SK-MEL-5 (cell line): ENCODE measurements at places on chromosomes 11 and 22.
A peak's percentile ranks its signal among the peaks of the same experiment; 100 is the strongest.

- DNase-seq: no peak
Observed at GRCh38 chr11:12303421-12304149, 73.8 kb upstream of the PARVA start.

DNA sequence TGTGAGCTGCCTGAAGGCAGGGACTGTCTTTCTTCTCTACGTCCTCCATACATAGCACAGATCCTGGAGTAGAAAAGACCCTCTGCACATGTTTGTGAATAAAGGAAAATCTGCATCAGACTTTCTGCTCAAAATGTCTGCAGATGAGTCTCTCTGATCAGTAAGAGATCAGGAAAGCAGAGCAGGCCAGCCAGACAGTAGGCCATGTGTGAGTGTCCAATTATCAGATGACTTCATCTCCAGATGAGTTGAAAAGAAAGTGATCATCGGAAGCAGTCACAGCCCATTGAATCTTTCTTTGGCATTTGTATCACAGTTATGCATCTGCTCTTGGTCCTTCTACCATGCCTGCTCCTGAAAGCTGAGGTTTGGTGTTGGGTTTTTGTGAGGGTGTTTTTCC lies 298.7 kb upstream of the NCAM1 start:
- DNase-seq: no peak

GRCh38 chr22:30763815-30764673 lies 69.4 kb downstream of the OSBP2 start:
- DNase-seq: peak; percentile 81

DNA sequence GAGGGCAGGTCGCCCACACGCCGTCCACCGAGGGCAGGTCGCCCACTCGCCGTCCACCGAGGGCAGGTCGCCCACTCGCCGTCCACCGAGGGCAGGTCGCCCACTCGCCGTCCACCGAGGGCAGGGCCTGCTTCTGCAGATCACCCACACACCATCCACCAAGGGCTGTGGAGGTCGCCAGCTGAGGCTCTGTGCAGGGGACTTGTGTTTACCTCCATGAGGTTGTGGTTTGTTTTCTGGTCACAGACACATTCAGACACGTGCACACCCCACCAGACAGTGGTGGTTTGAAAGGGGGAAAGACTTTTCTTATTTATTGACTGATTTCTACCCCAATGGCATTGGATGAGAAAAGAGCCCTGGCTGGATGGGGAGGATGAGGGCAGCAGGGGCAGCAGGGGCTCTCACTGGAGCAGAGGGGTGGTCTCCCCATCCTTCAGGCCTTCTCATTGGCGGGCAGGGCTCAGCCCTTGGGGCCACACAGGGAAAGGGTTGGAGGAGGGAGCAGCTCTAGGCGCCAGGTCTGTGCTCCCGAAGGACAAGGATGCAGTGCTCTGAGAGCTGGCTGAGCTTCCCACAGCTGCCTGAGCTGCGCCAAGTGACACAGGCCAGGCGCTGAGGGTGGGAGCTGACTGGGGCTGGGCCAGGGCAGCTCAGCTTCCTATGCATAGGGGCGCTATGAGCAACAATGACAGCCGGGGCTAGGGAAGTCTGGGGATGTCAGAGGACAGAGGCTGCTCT lies 252.6 kb upstream of the B3GAT1 start:
- no peak for DNase-seq

DNA sequence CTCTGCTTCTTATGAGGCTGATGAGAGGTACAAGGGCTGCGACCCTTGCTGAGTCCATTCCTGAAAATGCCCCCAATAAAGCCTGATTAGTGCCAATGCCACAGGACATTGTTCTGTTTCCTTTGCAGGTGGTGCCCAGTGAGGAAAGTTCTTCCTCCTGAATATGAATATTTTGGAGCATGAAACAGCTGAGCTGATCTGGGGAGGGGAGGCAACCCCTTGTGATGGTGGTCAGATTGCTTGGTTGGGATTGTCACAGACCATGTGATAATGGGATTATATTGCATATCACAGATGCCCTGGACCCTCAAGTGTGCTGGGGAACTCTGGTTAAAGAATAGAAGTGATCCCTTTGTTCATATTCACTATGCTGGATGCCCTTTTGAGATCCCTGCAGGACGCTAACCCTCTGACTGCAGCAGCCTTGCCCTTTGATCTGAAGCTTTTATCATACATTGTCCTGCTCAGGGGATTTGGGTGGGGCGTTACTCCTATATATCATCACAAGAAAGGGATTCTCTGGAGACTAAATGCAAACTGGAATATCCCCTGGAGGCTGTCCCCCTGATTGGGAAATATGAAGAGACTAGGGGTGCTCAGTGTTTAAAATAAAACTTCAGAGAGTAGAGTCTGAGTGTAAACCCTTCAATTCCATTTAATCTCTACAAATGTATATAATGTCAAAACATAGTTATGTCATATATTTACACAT lies 76.9 kb upstream of the TOP3B start:
- no peak for DNase-seq

DNA sequence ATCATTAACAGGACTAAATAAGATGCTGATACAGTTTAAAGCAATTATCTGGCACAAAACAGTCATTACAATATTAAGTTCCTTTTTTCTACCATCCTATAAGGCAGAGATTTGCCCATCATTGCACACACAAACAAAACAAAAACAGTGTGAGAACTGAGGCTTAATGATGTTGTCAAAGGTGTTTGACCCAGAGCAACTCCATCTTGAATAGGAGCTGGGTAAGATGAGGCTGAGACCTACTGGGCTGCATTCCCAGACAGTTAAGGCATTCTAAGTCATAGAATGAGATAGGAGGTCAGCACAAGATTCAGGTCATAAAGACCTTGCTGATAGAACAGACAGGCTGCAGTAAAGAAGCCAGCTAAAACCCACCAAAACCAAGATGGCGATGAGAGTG lies 33.2 kb downstream of the CTSC start:
- DNase-seq: no peak

- no peak for DNase-seq
Observed at GRCh38 chr11:44308256-44308922, 1.6 kb downstream of the ALX4 start.

DNA sequence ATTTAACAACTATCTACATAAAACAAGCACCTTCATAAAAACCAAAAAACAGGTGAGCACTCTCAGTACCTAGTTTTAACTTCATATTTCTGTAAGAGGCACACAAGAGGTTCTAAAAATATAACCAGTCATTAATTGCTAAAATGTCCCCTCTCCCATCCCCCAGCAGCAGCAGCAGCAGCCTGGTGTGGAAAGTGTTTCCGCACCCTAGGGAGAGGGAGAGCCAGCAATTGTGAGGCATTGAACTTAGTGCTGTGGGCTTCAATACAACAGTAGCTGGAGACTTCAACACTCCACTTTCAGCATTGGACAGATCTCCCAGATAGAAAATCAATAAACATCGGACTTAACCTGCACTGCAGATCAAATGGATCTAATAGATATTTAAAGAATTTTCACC lies 1158.5 kb downstream of the JRKL start:
- DNase-seq: no peak

DNA sequence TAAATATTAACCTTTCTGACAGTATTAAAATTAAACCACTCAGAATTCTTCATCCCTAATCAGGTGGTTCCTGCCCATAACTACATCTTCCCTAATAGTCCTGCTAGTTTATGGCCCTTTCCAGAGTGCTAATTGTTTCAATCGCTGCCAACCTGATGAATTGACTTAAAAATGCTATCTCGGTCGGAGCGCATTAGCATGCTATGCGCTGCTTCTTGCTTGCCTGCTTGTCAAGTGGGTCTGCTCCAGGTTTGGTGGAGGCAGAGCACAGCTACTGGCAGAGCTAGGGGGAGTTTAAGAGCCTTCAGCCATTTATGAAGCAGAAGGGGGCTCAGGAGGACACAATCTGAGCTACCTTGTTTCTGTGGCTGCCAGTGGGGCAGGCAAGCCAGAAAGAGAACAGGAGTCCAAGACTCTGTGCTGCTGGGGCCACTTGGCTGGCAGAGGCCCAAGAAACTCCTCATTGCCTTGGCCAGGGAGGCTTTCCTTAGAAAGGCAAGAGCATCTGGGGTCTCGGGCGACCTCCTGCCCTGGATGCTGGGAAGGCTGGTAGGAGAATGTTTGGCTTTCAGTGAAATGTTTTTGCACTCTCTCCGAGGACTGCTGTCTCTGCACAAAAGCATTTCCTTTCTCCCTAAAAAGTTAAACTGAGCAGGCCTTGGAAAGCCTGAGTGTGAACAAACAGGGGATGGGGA lies 62.1 kb upstream of the PHOX2A start:
- no peak for DNase-seq

DNA sequence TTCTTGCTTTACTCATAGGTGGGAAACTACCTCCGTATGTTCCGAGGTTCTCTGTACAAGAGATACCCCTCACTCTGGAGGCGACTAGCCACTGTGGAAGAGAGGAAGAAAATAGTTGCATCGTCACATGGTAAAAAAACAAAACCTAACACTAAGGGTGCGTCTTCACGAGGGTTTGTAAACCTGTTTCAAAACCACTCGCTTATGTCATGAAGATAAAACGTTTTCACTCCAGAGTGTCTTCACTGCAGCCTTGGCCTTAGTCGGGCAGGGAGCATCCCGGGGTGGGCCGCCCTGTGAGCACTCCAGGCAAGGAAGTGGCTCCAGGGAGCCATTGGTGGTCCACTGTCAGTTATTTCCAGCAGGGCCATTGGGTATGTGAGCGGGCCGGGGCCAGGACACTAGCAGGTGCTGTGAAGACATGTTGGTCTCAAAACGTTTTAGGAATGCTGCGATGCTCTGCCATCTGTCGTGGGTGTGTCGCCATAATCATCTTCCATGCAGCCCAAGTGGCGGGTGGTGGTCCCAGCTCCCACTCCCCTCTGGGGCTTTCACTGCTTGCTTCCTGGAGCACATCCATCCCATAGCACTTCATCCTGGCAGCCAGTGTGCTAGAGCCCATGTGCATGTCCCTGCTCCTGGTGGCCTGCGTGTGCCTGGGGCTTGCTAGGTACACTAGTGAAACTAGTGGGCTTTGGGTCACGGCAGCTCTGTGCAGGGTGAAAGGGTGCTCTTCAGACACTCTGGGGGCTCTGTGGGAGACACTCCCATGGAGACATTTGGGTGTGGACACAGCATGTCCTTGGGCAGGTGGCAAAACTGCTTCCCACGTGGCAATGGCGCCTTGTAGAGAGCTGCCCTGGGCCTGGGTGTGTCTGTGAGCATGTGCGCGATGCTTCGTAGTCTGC lies 5.2 kb downstream of the SMARCB1 start:
- DNase-seq: no peak

DNA sequence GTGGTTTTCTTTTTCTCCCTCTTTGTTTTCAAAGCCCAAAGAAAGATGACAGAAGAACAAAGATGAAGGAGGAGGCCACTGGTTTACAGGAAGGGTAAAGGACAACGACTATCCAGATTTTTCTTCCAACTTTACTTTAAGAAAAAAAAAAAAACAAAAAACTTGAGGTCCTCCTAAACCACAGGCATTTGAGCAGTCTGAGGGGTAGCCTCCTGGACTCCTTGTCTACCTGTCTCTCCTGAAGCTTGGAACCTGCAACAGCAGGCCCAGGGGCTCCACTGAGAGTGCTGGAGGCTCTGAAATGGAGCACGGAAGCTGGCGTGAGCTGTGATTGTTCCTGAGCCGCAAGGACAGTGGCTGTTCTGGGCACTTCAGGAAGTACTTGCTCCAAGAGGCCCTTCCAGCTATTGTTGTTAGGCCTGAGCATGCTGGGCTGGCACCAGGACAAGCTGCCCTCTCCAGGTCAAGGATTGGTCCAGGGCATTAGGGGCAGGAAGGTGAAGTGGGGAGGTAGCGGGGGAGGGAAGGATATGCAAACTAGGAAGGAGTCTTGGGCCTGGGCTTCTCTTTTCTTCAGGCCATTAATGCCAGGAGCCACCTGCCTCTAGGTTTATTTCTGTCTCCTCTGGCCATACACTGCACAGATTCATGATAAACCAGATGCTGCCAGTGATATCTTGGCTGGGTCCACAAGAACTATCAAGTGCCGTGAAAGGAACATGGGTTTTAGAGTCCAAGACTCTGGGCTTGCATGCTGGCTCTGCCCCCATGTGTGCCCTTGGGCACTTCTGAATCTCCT lies 147.3 kb downstream of the CCDC34 start:
- no peak for DNase-seq

- DNase-seq: no peak
Observed at GRCh38 chr11:1469287-1469910, 17.2 kb downstream of the MOB2 start.

DNA sequence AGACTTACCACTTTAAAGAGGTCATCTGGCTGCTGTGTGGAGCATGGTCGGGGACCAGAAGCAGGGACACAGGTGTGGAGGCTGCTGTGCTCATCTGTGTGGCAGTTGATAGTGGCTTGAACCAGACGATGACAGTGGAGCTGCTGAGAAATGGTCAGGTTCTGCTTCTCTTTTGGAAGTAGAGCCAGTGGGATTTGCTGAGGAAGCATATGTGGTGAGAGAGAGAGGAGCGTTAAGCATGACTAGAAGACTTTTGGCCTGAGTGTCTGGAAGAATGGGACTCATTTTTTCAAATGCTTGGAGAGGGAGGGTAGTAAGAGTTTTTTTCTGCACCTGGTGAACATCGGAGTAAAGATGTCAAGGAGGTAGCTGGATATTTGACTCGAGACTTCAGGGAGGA lies 12.5 kb upstream of the SREBF2 start:
- no peak for DNase-seq

DNA sequence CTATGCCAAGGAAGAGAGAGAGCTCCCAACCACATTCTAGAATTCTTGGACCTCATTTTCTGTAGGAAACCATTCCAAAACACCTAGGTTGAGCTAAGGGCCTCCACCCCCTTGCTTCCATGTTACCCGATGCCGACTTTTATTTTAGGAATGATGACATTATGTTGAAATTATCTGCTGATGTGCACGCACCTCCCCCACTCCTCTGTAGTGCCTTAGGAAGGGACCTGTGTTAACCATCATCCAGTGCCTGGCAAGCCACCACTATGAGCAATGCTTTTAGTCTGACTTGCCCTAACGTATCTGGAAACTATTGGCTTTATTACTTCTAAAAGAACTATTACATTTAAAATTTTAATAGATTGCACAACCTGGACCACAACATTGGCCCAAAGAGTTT lies 42.1 kb downstream of the NCAPD3 start:
- DNase-seq: no peak

DNA sequence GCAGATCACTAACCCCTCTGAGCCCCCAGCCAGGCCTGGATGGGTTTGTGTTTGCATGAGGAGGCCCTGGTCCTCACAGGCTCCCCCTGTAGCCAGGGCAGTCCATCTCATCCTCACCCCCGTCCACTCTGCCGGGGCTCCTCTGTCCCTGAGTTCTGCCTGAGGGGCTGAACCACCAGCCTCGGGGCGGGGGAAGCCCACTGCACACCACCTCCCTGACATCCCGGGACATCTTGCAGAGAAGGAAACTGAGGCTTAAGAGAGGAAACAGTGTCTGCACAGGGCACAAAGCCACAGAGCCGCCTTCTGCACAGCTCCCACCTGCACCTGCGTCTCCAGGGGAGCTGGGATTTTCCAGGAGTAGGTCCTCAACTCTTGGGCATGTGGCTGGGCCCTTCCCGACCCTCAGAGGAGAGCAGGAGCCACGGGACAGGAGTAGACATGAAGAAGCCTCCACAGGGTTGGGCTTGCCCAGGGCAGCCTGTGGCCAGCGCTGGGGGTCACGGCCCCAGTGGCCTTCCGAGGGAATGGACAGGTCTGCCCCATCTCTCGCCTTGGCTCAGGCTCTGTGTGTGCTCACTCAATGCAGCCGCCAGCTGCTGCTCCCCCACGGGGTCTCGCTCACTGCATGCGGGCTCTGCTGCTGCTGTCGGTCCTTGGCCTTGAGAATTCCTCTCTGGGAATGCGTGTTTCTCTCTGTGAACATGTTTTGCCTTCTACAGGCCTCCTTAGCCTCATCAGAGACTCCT lies 45.4 kb upstream of the CCDC188 start:
- no peak for DNase-seq
